Kidney (tissue), 22 donors: ENCODE measurements at places on chromosomes 13 and 19.
A peak's percentile ranks its signal among the peaks of the same experiment; 100 is the strongest.

DNA sequence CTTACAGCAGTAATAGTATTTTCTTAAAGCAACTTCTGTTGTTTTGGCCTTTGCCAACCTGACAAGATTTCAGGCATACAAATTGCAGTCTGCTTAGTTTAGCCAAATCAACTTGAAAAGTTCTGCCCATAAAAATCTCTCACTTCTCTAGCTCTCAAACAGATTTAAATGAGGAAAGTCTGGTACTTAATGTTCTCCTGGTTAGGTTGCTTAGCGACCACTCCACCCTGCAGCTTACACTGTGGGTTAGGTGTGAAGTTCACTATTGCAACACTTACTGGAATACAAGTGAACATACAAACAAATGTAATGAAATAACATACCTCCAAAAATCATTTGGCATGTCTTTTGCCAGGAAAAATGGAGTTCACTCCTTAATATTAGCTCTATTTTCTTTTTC lies 178.7 kb upstream of the PCDH9 start:
- no peak for DNase-seq
- no peaks in the 10 kb centered on the region for H3K4me1 ChIP-seq
- no peaks in the 10 kb centered on the region for H3K36me3 ChIP-seq
- H3K4me3 ChIP-seq: no peak overlapping the region
- no peak overlapping the region for H3K27ac ChIP-seq

- H3K27me3 ChIP-seq: no peaks in the 10 kb centered on the region
- peaks cover 5% of the 10 kb centered on the region for H3K4me1 ChIP-seq
- H3K36me3 ChIP-seq: peaks cover 2% of the 10 kb centered on the region
- DNase-seq: no peak
- H3K4me3 ChIP-seq: no peak overlapping the region
Observed at GRCh38 chr19:1361601-1362386, 21.9 kb upstream of the NDUFS7 start.

DNA sequence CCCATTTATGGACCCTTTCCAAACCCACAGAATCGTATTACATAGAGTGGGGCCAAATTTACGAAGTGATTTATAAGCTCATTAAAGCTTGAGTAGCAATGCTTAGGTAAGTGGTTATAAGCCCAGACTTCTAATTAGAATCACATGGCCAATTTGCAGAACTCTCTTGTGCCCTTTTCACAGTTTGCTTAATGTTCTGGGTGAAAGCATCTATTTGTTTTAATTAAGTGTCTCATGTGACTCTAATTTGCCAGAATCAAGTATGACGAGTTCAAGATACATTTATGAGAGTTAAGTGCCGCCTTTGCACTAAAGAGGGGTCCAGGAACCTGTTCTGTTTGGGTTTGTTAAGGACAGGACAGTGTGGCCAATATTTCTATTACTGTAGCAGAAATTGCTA lies 46.0 kb upstream of the ZNF681 start:
- no peak overlapping the region for H3K4me3 ChIP-seq
- no peak overlapping the region for H3K27ac ChIP-seq
- no peaks in the 10 kb centered on the region for H3K36me3 ChIP-seq

DNA sequence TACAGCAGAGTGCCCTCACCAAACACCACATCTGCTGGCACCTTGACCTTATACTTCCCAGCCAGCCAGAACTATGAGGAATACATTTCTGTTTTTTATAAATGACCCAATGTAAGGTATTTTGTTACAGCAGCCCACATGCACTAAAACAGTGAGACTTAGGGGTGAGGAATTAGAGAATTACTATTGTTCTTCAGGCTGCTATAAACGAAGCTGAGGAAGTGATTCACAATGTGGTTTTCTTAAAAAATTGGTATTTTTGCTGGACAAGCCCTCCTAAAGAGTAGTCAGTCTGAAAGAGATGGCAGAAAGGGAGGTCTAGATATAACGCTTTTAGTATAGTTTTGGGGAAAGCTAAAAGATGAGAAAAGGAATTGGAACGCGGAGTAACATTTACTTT lies 101.0 kb downstream of the SLITRK6 start:
- H3K4me1 ChIP-seq: no peaks in the 10 kb centered on the region
- no peaks in the 10 kb centered on the region for H3K27me3 ChIP-seq
- H3K36me3 ChIP-seq: no peaks in the 10 kb centered on the region
- no peak overlapping the region for H3K27ac ChIP-seq
- H3K4me3 ChIP-seq: no peak overlapping the region
- no peak for DNase-seq

- no peak for DNase-seq
- H3K27me3 ChIP-seq: no peaks in the 10 kb centered on the region
- no peaks in the 10 kb centered on the region for H3K36me3 ChIP-seq
- H3K4me1 ChIP-seq: no peaks in the 10 kb centered on the region
Observed at GRCh38 chr19:35521124-35521743, 6.9 kb downstream of the SBSN start.

GRCh38 chr13:35920816-35921215 lies 210.4 kb downstream of the DCLK1 start:
- no peaks in the 10 kb centered on the region for H3K27me3 ChIP-seq
- no peak overlapping the region for H3K27ac ChIP-seq
- peaks cover 8% of the 10 kb centered on the region for H3K4me1 ChIP-seq
- no peak overlapping the region for H3K4me3 ChIP-seq
- no peak for DNase-seq

GRCh38 chr19:51792932-51793331 lies 2.0 kb upstream of the FPR3 start:
- no peaks in the 10 kb centered on the region for H3K27me3 ChIP-seq
- no peak overlapping the region for H3K27ac ChIP-seq
- H3K4me3 ChIP-seq: no peak overlapping the region
- no peak for DNase-seq
- H3K36me3 ChIP-seq: no peaks in the 10 kb centered on the region
- no peaks in the 10 kb centered on the region for H3K4me1 ChIP-seq

DNA sequence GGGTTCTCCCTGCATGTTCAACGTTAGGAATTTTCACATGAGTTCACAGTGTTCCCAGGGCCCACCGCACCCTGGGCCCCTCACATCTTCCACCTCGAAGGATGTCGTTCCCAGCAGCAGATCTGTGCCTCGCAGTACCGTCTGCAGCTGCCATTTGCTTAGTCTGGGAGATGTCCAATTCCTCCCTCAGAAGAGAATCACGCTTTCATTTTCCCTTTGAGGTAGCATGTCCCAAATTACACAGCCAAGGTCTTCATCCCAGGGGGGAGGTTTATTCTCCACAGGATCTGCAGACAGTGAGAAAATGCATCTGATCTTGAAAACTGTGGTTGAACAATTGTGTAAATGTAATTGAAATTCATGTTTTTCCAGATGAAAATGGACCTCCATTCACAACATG lies 150.2 kb downstream of the DCT start:
- H3K4me3 ChIP-seq: no peak overlapping the region
- H3K4me1 ChIP-seq: no peaks in the 10 kb centered on the region
- no peak overlapping the region for H3K27ac ChIP-seq
- H3K36me3 ChIP-seq: no peaks in the 10 kb centered on the region
- DNase-seq: no peak

GRCh38 chr19:15213715-15214381 lies 13.1 kb upstream of the NOTCH3 start:
- no peaks in the 10 kb centered on the region for H3K36me3 ChIP-seq
- DNase-seq: no peak
- H3K27ac ChIP-seq: no peak overlapping the region

GRCh38 chr19:43555185-43555770 lies 20.0 kb downstream of the XRCC1 start:
- H3K27me3 ChIP-seq: no peaks in the 10 kb centered on the region
- no peak overlapping the region for H3K27ac ChIP-seq
- no peaks in the 10 kb centered on the region for H3K4me1 ChIP-seq
- peak; percentile 72 for DNase-seq
- peaks cover 5% of the 10 kb centered on the region for H3K36me3 ChIP-seq

GRCh38 chr19:56769650-56770049 lies 70.9 kb downstream of the PEG3 start:
- H3K36me3 ChIP-seq: no peaks in the 10 kb centered on the region
- H3K4me1 ChIP-seq: peaks cover 5% of the 10 kb centered on the region
- H3K27ac ChIP-seq: no peak overlapping the region
- no peak for DNase-seq
- no peaks in the 10 kb centered on the region for H3K27me3 ChIP-seq

DNA sequence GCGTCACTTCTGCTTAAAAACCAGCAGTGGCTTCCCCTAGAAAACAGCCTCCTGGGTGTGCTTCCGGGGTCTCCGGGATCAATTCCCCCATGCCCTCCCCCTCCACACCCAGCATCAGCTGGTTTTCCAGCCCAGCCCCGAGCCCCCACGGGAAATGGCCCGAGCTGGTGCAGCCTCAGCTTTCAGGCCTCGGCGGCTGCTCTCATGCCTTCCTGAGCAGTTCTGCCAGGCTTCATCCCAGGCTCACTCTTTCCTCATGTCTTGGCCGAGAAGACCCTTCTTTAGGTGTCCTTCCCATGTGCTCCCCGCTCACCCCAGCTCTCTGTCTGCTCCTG lies 103.1 kb upstream of the RNF113B start:
- peak overlapping the region; percentile 28 for H3K4me3 ChIP-seq
- no peak for DNase-seq
- no peaks in the 10 kb centered on the region for H3K36me3 ChIP-seq
- H3K4me1 ChIP-seq: peaks cover 6% of the 10 kb centered on the region

- H3K27me3 ChIP-seq: no peaks in the 10 kb centered on the region
- peaks cover 9% of the 10 kb centered on the region for H3K4me1 ChIP-seq
Observed at GRCh38 chr19:49851456-49852259, 699 bp downstream of the PTOV1 start.

DNA sequence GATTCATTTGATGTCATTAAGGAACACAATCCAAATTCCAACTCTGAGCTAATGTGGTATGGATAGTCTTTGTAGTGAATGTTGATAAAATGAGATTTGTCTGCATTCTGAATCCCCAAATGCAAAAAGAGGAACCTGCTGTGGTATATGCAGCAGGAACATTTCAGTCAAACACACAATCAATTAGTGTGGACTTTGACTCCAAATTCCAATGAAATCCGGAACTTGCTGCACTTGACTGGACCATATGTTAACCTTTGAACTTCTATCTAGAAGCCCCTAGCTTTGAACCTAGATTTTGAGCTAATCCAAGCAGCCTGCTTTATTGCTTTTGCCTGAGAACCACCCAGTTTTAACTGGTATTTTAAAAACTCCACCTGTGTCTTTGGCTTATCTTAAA lies 341.3 kb downstream of the SPRY2 start:
- H3K36me3 ChIP-seq: no peaks in the 10 kb centered on the region
- no peak overlapping the region for H3K27ac ChIP-seq
- H3K4me3 ChIP-seq: no peak overlapping the region

DNA sequence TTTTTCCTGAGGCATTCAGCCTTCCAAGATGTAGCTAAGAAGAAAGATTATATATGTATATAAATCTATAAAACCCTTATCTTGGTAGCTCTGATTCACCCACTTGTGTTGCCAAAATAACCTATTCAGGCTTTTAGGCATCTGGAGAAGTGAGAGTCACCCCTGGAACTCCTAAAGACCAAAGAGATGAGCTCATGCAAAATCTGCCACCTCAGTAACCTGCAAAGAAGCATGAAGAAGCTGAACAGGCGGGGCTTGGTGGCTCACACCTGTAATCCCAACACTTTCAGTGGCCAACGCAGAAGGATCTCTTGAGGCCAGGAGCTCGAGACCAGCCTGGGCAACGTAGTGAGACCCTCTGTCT lies 393.7 kb downstream of the FOXO1 start:
- H3K27ac ChIP-seq: no peak overlapping the region
- H3K4me3 ChIP-seq: no peak overlapping the region
- no peaks in the 10 kb centered on the region for H3K27me3 ChIP-seq
- H3K4me1 ChIP-seq: no peaks in the 10 kb centered on the region
- H3K36me3 ChIP-seq: no peaks in the 10 kb centered on the region

DNA sequence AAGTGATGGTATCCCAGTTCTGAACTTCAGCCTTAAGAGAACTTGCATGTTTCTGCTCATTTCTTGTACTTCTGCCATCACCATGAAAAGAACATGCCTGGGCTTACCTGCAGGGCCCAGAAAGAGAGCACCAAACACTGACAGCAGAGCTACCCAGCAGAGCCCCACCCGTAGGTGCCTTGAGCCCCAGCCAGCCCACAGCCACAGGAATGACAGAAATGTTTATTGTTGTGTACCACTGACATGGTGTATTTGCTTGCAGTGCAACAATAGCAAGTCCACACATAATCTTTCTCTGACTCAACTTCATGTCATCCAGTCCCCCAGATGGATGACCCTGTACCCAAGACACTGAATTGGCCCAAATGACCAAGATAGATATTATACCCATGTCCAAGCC lies 195.2 kb downstream of the TSHZ3 start:
- no peaks in the 10 kb centered on the region for H3K36me3 ChIP-seq
- no peaks in the 10 kb centered on the region for H3K4me1 ChIP-seq

DNA sequence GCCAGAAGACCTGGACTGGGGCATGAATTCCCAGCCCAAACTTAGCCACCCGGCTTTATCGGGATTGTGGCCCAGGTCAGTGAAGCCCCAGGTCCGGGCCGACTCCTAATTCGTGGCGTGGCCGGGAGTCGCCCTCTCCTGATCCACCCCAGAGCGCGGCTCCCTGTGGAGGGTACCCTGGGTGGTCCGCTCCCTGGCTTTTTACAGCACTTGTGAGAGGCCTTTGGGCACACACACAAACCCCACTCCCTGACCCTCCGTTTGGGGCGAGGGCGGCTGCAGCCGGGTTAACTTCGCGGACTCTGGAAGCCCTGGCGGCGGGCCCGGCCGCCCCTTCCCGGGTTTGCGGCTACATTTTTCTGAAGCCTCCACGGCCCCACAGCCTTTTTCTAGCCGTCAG lies 56.4 kb downstream of the ZNF568 start:
- H3K36me3 ChIP-seq: no peaks in the 10 kb centered on the region
- peak overlapping the region; percentile 87 for H3K27ac ChIP-seq
- no peaks in the 10 kb centered on the region for H3K27me3 ChIP-seq

DNA sequence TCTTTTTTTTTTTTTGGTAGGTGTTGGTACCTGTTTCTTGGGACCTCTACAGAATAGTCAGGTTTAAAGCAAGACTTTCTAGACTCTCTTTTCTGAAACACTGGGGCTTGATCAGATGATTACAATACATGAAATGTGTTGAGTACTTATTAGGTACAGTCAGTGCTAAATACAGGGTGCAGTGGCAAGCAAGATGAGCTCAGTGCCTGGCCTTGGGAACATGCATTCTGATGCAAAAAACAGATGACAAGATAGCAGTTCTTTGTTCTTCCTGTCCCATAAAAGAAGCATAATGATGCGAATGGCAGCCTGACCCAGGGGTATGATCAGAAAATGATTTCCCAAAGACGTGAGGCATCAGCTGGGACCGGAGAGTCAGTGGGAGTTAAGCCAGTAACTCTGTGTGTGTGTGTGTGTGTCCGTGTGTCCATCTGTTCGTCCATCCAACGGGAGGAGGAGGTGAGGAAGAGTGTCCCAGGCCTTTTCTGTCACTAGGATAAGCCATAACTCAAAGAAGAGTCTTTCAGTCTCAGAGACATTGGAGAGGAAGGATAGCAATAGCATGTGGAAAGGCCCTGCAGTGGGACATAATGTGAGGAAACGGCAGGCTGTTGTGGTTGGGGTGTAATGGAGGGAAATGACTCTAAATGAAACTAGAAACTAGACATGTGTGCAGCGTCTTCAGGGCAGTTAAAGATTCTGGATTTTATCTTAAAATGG lies 32.2 kb downstream of the SLAIN1 start:
- no peaks in the 10 kb centered on the region for H3K4me1 ChIP-seq
- no peaks in the 10 kb centered on the region for H3K27me3 ChIP-seq
- no peak for DNase-seq

- H3K4me1 ChIP-seq: peaks cover 12% of the 10 kb centered on the region
- H3K27ac ChIP-seq: no peak overlapping the region
- no peak for DNase-seq
- no peak overlapping the region for H3K4me3 ChIP-seq
Observed at GRCh38 chr13:34816908-34817665, 125.0 kb upstream of the NBEA start.
